Cortex of kidney (tissue), 1 donor: ENCODE measurements at places on chromosomes 6 and 20.

DNA sequence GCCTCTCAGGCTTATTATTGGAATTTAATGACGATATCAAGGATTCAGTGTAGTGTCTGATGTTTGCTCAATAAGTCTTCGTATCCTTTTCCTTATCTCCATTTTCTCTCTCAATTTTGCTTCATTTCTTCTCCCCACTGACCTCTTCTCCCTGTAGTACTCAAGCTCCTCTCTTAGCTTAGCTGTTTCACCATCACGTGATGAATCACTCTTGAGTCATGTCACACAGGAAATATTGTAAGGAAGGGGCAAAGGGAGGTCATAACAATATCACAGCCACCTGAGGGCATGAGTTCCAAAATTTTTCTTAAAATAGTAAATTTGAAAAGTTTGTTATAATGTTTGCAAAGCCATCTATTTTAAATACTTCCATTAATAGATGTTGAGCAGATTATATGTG lies 392.2 kb upstream of the MARCKS start:
- no peak for DNase-seq

DNA sequence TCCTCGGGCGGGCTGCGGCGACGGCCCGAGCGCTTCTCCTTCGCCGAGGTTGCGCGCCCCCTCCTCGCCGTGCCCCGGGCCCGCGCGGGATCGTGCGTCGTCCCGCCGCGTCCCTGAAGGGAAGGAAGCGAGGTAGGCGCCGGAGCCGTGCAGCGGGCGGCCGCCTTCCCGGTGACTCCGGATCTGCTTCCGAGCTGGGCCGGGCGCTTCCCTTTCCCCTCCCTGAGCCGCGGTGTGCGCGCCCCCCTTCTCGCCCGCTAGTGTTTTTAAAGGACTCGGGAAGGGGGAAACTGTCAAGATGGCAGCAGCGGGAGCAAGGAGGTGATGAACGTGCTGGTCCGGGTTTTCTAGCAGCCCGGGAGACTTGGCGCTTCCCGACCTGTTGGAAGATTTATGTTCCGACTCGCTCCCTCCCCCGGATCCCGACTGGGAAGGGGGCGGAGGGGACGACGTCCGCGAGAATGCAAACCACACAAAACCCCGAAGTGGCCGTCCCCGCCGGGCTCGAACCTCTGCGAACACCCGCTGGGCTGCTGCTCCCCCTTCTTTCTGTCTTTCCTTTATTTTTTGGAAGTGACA lies 744 bp upstream of the FOXO3 start:
- peak; percentile 88 for DNase-seq

DNA sequence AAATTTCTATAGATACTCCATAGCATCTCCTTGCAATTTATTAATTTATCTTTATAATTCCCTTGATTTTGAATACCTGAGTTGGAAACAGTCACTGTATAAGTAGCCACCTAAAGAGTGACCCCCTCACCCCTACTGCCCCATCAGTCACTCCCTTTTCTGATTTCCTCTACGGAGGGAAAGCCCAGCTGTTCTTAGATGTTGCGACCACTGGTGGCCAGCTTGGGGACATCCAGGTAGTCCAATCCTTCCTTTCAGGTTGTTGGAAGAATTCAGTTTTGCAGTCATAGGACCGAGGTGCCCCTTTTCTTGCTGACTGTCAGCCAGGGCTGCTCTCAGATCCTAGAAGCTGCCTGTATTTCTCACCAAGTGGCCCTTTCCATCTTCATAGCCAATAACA lies 87.8 kb downstream of the BMP6 start:
- no peak for DNase-seq

DNA sequence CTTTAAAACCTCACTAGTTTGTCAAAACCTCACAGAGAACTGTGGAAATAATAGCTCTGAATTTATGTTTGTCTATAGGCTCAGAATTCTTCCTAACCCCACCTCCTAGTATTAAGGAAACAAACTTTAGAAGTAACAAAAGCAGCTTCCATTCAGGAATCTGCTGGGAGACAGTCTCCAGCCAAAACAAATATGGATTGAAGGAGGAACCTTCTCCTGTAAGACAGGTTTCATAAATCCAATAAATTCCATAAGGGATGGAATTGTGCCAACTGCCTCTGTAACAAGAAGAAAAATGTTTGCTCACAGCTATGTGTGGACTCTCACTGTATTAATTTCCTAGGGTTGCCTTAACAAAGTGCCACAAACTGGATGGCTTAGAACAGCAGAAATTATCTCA lies 7.5 kb downstream of the SYCP2 start:
- no peak for DNase-seq
